Right kidney (tissue), 9 donors: ENCODE measurements at places on chromosomes 7 and 10.

- no peak for DNase-seq
These were observed 619 bp downstream of the EXOC4 start for GRCh38 chr7:133253519-133253875.

DNA sequence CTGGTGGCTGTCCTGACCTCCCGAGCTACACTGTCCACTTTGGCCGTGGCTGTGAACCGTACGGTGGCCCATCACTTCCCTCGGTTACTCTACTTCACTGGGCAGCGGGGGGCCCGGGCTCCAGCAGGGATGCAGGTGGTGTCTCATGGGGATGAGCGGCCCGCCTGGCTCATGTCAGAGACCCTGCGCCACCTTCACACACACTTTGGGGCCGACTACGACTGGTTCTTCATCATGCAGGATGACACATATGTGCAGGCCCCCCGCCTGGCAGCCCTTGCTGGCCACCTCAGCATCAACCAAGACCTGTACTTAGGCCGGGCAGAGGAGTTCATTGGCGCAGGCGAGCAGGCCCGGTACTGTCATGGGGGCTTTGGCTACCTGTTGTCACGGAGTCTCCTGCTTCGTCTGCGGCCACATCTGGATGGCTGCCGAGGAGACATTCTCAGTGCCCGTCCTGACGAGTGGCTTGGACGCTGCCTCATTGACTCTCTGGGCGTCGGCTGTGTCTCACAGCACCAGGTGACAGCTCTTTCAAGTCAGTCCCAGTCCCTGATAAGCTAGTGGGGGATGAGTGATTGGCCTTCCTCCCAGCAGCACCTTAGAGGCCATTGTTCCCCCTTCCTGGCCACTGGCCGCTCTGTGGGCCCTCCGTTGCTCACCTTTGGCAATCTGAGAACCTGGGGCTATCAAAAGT is 3.0 kb downstream of the CHPF2 start:
- DNase-seq = no peak

DNA sequence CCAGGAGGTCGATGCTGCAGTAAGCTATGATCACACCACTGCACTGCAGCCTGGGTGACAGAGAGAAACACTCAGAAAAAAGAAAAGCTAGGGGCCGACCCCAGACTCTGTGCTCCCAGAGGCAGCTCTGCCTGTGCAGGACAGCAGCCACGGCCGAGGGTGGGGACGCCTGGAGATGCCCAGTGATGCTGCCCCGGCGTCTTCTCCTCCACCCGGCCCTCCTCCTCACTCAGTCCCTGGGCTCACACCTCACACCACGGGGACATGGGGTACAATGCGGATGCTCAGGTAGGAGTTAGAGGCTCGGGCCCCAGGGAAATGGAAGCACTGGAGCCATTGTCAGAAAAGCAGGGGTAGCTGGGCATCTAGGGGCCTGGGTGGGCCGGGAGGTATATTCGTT is 46.3 kb upstream of the ELFN1 start:
- no peak for DNase-seq

DNA sequence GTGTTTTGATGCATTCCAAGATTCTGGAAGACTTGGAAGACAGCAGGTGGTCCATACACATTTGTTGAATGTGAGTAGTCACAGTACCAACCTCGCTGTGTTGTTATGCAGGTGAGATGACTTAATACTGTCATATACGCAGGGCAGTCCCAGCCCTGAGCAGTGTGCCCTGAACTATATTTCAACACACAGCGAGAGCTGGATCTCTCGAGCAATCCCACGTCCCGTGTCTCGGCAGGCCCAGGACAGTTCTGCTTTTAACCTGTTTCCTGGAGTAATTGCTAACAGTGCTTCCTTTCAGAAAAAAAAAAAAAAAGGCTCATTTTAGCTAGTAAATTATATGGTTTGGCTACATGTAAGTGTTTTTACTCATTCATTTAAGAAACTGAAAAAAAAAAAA is 179.7 kb downstream of the PRKCQ start:
- DNase-seq = no peak

GRCh38 chr7:35738889-35739288 is 44.0 kb upstream of the HERPUD2 start:
- DNase-seq = no peak

DNA sequence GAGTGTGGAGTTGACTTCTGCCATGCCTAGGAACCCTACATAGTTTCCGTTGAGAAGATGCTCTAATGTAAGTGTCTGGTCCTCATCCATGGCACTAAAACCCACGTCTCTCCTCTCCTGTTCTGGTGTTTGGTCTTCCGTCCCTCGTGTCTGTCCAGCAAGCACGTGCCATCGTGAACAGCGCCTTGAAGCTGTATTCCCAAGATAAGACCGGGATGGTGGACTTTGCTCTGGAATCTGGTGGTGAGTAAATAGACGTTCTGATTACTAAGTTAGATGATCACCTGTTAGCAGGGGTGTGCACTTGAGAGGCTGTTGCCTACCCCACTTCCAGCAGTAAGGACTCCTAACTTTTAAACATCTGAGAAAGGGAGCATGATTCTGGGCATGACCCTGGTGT is 15.1 kb upstream of the GET4 start:
- no peak for DNase-seq

DNA sequence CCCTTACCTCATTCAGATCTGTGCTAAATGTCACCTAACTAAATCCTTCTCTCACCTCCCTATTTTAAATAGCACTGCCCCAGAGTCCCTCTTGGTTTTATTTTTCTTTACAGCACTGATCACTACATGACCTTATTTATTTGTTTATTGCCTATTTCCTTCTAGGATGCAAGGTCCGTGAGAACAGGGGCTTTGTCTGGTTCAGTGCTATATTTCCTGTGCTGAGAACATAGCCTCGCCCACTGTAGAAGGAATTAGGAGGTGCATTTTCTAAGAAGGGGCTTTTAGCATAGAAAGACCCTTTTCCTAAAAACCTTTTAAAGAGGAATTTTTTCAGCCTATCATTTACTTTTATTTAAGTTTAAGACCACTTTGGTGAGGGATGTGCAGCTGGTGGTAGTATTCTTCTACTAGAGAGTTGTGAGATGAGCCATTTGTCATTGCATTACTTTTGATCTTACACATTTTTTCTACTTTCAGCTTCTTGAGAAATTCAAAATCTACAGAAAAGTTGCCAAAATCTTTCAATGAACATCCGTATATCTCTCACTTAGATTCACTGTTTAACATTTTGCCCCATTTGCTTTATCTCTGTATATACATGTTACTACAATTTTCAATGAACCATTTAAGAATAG is 13.5 kb upstream of the PCGF5 start:
- DNase-seq = no peak

DNA sequence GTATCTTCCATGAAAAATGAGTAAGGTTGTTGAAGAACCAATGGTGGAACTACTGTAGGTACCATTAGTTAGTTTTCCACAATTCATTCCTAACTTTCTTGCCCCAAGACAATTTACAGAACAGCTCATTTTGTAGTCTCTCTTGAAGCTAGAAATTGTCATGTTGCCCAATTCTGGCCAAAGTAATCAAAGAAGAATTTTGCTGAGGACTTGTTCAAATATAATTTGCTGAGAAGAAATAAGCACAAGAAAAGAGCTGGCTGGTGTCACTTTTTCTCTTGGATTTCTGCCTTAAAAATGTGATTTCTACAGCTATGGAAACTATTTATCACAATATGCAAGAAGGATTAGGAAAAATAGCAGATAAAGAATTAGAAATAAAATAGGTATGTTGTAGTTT is 199.2 kb upstream of the SEMA3A start:
- no peak for DNase-seq

- DNase-seq = no peak
These were observed 74.2 kb downstream of the MINPP1 start for GRCh38 chr10:87578842-87579401.

DNA sequence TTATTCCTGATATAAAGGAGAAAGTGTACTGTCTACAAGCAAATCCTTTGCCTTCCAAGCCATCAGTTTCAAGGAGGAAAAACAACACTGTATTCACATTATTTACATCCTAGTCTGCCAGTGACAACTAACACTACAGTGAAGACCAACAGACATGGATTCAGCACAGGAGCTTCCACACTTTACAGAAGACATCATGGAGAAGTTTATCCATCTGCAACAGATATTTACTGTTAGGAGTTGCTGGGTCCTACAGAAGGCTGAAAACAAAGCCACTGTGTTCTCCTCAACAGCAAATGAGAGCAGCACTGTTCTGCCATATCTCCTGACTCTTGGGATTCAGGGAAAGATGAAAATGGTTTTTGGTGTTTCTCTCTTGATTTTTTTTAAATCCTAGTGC is 31.9 kb downstream of the NAPEPLD start:
- no peak for DNase-seq

GRCh38 chr7:106116161-106116704 is 4.1 kb upstream of the SYPL1 start:
- no peak for DNase-seq

DNA sequence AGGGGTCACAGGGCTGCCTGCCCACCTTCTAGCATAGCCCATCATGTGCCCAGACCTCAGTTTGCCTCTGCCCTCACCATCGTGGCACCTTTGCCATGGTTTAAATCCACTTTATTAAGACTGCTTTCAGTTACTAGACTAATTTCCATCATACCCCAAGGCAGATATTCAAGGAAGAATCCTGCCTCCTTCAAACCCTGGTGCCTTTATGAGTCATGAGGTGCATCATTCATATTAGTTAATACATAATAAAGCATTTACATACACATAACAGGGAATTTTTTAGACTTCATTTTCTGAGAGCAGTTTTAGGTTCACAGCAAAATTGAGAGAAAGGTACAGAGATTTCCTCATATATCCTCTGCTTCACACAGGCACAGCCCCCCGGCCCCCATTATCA is 62.8 kb downstream of the CXCL12 start:
- no peak for DNase-seq

GRCh38 chr10:20313665-20314064 is 497.4 kb downstream of the PLXDC2 start:
- DNase-seq = no peak

DNA sequence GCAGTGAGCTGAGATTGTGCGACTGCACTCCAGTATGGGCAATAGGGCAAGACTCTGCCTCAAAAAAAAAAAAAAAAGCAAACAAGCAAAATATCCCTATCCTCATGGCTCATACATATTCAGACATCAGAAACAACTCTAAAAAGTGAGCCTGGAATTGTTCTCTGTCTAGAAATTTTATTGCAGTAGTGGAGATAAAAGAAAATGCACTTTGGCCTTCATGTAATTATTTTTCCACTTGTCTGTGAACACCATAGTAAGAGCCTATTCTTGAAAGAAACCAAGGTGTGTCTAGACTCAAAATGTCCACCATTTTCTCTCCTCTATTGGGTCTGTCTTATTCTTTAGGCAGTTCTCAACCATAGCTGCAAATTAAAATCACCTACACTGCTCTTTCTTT is 30.5 kb upstream of the MCU start:
- DNase-seq = no peak

DNA sequence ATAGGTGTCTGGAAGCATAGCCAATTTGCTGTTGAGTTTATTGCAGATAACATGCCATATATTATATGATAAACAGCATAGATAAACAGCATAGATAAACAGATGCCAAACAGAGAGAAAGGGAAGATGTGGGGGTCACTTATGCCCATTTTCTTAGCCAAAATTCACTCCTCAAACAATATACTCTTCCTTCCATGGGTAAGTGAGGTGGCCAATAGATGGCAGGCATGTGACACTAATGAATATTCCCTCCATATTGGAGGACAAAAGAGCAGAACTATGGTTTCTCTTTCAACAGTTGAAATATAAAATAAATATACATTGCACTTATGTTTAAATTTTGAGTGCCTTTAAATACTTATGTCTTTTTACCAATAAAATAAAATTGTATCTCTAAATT is 1212.8 kb downstream of the REEP3 start:
- DNase-seq = peak; percentile 6

- DNase-seq = no peak
These were observed 13.5 kb downstream of the MYOF start for GRCh38 chr10:93468461-93469213.

DNA sequence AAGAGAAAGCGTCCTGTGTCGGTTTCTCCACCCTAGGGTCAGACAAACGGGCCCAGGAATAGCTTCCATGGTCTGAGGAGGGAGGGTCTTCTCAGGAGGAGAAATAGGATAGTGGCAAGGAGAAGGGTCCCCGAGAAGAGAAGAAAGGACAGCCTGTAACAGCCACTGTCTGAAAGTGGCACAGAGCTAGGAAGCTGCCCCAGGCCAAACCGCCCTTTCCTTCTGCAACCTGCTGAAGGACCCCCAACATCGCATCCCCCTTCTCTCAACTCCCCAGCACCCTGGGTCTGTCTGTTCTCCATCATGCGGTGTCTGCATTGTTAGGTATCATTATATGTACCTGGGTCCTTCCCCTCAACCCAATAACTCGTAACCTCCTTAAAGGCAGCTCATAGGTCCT is 47.1 kb downstream of the COL17A1 start:
- no peak for DNase-seq

GRCh38 chr7:102286237-102287110 is at the start of gene SH2B2:
SH2B2 (plus strand) TSS chr7:102286868; CDS start chr7:102300551, 13,683 bp downstream.
- DNase-seq = peak; percentile 96

GRCh38 chr7:156220078-156220605 is 407.9 kb upstream of the SHH start:
- DNase-seq = no peak

DNA sequence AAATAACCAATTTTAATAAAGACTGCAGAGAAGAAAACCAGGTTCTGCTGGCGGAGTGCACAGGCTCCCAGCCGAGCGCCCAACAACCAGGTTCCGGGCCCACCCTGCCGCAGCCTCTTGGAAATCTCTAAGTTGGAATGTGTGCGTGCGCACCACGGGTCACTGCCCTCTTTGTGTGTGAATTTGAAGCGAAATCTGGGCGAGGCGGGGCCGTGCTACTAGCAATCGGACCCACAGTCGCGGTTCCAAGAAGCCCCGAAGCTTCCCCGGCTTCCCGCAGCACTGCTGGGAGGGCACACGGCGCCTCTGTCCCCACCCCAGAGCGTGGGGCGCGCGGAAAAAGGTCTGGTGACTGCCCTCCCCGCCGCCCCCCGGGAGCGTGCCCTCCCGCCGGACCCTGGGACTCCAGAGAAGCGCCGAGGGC is 666 bp upstream of the MAP3K8 start:
- DNase-seq = peak; percentile 89

DNA sequence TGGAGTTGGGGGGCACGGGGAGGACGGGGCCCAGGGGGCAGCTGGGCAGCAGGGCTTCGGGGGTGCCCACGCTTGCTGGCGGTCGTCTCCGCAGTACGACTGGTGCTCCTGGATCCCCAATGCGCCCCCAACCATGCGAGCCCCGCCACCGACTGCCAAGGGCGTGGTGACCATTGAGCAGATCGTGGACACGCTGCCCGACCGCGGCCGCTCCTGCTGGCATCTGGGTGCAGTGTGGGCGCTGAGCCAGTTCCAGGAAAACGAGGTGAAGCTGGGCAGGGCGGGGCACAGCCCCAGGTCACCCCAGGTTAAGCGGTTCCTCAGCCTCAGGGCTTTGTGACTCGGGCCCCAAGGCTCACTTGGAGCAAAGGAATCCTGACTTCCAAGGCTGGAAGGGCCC is 70.0 kb downstream of the ALOX5 start:
- DNase-seq = no peak

DNA sequence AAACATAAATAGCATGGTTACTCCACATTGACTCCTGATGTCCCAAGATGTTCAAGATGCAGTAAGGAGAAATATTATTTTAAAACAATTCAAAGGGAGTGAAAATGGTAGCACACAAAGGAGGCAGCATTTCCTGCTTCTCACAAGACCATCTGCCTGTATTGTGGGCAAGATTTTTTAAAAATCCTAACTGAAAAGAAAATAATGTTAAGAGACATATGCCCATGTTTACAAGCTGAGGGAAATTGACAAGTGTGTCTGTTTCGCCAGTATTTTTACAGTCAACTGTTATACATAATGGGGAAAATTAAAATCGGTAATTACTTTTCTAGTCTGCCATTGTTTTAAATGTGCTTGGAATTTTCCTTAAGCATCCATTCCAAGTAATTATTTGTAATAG is 646.2 kb upstream of the C7orf33 start:
- no peak for DNase-seq
